ENCODE measurements at places on chromosomes 3 and 15.

DNA sequence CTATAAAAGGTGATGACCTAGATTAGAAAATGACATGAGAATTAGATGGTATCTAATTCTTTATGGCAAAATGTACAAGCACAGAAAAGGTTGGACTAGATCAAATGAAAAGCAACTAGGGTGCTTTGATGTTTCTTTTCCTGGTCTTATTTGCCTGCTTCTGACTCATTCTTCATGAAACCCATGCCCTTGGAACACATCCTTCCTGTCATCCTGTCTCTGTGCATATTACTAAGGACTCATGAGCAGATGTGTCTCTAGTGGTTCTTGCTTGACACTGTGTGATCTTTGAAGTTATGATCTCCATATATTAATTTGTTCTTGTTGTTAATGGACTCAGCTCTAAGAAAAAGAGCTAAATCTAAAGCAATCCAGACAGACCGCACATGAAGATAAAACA lies 314.0 kb downstream of the ERC2 start:
- no peak for DNase-seq

GRCh38 chr15:62857411-62857853 lies 185.1 kb upstream of the TPM1 start:
- no peak for DNase-seq

GRCh38 chr3:63900010-63900409 lies 12.2 kb downstream of the SCAANT1 start:
- no peak for DNase-seq

DNA sequence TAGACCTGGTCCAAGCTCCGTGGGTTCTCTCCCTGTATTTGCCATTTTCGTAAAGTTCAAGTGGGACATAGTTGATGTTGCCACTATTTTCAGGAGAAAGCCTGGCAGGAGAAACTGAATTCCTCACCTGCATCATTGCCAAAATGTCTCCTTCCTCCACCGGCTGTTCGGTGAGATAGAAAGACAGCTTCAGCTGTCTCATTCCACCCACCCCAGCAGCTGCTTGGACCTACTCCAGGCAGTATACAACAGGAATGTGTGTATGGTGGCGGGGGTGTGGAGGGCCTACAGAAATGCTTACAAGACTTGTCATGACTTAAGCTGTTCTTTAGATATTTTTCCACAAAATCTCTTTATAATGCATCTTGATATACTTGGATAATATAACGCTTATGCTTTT lies 132.7 kb upstream of the RAP2B start:
- no peak for DNase-seq

GRCh38 chr3:59866076-59866475 lies 816.3 kb upstream of the CFAP20DC start:
- no peak for DNase-seq

DNA sequence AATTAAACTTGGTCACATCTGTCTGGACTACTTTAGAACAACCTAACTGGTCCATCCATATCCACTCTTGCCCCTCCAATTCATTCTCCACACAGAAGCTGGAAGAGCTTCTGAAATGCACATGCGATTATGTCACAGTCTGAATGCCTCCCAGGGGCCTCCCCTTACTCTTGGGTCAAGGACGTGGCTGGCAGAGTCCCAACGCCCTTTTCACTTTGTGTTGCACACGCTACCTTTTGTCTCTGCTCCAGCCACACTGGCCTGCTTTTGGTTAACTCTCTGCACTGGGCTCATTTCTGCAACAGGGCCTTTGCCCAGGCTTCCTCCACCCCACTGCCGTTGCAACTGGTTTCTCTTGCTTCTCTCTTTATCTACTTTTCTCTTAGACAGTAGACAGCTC lies 245.2 kb downstream of the IL20RB start:
- DNase-seq, result no peak

GRCh38 chr3:30112411-30112810 lies 494.0 kb upstream of the TGFBR2 start:
- no peak for DNase-seq

GRCh38 chr3:18211116-18211515 lies 214.0 kb downstream of the SATB1 start:
- DNase-seq, result no peak

DNA sequence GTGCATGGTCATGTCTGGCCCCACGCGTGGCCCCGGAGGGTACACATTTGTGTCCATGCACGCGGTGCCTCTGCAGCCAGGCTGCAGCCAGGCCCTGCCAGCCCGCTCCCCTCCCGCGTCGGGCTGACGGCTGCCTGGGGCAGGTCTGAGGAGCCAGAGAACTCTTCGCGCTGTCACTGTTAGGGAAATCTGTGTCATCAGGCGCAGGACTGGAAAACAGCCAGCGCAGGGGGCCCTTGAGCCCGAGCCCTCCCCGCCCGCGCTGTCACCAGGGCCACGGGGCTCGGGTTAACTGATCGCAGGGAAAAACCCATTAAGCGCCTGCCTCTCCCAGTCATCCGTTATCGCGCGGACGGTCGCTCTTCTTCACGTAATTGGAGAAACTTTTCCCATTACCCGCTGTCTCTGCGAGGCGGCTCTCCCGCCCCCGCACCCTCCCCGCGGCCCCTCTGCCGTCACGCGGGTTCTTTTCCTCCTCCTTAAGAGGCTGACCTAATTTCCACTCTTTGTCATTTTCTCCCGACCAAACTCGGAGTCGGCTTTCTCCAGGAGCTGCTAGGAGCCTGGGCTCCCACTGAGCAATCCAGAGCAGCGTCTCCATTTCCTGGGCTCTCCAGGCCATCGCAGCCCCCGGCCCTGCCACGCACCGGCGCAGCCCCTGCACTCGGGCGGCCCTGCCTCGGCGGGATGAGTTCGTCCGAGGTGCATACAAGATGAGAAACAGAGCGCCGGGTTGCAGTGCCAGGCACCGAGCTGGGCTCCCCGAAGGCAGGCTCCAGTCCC lies 57.5 kb upstream of the PRR23E start:
- DNase-seq, result peak; percentile 30

GRCh38 chr3:133610031-133610430 lies 36.5 kb downstream of the CDV3 start:
- DNase-seq, result no peak

GRCh38 chr3:16599694-16600093 lies 5.5 kb downstream of the DAZL start:
- no peak for DNase-seq

DNA sequence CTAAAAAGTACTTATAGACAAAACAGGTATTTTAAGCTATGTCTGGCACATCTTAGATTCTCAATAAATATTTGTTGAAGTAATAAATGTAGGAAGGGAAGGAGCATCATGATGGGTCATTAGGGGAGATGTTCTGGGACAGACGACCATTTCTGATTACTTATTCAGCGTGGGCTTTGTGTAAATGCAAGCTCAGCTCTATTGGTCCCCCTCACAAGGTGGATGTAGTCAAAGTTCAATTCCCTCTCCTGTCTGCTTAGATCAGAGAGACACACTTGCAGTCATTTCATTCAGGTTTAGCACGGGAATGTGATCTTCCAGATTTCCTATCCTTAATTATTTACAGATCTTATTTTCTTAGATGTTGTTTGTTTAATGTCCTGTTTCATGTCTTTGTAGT lies 7.5 kb downstream of the GAP43 start:
- no peak for DNase-seq

DNA sequence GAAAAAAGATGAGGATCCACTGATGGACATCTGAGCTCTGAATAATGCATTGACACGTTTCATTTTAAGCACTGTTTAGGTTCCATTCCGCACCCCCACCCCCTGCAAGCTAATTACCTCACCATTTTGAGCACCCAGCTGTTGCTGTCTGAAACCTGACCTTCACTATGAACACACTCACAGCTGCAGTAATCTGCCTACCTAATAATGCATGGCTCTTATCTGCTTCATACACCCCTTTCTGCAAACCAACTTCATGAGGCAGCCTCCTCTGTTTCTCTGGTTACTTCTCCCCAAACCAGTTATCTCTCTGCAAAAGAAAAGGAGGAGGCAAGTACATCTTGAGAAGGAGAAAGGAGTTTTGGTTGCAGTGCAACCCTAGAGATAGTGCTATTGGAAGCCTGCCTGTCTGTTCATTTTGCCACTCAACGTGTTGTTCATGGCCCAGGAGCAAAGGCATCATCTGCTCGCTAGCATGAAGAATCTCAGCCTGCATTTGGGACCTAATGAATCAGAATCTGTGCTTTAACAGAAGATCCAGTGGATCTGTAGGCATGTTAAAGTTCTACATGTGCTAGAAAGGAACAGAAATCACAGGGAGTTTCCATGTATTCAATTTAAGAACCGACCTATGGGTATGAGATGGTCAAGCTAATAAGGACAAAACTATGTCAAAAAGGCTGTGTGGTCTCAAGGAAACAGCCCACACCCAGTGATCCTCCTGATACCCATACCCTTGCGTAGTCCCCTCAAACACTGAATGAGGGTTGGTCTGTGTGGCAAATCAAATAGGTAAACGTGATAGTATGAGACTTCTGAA lies 87.2 kb downstream of the MB21D2 start:
- DNase-seq, result no peak

GRCh38 chr3:144470666-144471065 lies 499.0 kb downstream of the DIPK2A start:
- DNase-seq, result peak; percentile 96

Data from cerebellar cortex (tissue), 1 donor.